Stimulated activated CD8-positive, alpha-beta memory T cell treated with anti-CD3 and anti-CD28 coated beads, Interleukin-7, amount 100 ng/mL, for 4 hours (primary cell): ENCODE measurements at places on chromosomes 7 and 10.

DNA sequence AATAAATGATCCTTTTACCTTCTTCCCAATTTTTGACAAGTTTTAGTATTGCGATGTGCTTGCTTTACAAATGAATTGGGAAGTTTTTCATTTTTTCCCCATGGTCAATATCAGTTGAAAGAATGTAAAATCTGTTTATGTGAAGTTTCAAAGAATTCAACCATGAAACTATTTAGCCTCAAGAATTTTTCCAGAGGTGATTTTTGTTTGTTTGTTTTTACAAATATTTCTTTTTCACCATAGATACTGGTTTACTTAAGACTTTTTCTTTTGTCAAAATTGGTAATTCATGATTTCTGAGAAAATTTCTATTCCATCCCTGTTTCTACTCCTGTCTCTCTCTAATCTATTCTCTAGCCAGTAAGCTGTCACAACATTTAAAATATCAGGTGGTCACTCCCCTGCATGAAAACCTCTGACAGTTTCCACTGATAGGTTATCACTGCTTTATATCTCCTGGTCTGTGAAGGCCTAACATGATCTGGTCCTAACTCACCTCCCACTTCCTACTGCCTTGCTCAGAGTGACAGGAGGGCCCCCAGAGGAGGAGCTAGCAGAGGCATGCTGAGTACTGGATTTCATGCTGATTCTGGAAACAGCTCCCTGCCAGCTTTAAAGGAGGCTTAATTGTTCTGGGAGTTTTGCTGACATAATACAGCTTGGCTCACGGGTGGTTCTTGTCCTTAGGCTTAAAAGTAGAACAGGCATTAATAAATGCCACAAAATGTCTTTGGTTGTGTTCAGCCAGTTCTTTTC is 7.6 kb upstream of the ARMS2 start:
- no peak for DNase-seq

- no peak for DNase-seq
Observed at GRCh38 chr7:47952224-47952623, 4.0 kb upstream of the PKD1L1 start.

DNA sequence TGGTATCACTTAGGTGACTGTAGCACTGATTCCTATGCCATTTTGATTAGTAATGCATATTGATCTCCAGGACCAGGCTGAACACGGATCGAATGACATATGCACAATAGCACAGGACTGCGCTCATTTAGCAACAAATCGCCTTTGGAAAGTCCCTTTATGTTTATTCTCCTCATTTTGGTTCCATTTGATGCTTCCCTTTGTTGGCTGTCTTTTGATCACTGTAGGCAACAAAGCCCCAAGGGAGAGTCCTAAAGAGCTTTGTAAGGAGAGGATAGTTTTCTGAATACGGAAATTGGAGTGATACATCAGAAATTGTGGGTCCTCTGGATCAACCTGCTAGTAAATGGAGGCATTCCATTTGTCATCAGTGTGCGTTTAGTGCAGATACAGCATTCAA is 1111.4 kb downstream of the SORCS1 start:
- DNase-seq = no peak

DNA sequence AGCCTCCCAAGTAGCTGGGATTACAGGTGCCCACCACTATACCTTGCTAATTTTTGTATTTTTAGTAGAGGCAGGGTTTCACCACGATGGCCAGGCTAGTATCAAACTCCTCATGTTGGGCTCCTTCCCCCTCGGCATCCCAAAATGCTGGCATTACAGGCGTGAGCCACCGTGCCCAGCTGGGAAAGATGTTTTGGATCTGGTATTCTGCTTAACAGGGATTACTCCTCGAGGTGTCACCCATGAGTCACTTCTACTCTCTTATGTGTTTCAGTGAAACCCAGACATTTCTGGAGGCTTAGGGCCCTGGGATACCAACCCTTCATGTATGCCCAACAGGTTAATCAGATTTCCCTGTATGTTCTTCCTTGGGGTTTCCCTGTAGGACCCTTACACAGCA is 11.8 kb upstream of the OPN4 start:
- DNase-seq = no peak

DNA sequence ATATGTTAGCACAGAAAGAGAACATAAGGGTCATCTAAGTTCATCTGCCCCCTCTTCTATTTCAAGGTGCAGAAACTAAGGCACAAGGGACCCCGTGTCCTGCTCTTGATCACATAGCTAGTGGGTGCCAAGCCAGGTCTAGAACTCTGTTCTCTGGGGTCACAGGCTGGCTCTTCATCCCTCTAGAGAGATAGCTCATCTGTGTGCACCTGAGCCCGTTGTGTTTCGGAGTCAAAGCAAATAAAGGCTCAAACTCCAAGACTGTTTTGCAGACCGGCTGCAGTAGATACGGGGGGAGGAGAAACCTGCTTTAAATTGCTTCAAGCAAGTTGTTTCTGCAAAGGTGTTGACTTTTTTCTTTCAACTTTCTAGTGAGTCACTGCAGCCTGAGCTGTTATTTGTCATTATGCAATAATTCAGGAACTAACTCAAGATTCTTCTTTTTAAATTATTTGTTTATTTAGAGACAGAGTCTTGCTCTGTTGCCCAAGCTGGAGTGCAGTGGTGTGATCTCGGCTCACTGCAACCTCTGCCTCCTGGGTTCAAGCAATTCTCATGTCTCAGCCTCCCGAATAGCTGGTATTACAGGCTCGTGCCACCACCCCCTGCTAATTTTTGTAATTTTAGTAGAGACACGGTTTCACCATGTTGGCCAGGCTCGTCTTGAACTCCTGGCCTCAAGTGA is 6.5 kb downstream of the BLVRA start:
- DNase-seq = no peak

DNA sequence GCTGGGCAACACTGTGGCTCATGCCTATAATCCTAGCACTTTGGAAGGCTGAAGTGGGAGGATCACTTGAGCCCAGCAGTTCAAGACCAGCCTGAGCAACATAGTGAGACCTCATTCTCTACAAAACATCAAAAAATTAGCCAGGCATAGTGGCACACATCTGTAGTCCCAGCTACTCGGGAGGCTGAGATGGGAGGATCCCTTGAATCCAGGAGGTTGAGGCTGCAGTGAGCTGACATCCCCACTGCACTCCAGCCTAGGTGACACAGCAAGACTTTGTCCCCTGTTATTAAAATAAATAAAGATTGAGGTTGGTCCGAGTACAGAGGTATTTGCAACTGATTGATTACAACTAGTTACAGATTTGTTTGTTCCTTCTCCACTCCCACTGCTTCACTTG is 44.1 kb downstream of the SKIDA1 start:
- DNase-seq = no peak

DNA sequence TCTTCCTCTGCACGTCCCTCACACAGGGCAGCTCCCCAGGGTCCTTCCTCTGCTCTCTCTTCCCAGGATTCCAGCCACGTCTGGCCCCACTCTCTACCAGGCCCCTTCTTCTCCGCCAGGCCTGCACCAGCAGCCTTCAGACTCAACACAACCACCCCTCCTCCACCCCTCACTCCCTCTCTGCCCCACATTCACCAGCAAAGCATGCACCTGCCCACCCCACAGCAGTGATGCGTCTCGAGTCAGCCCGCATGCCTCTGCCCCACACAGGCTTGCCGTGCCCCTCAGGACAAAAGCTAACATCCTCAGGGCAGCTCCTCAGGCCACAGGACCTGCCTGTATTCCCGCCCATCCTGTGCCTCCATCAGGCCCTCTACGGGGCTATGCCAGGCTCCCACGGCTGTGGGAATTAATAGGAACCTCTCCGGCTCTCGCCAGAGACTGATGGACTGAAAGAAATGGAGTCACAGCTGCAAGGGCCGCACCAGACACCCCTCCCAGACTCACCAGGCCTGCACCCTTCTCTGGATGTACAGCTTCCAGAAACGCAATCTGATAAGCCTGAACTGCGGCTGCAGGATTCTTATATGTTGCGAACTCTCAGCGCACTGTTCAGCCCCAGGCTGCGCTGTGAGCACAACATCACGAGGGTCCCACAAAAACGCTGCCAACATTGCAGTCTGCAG is 100.1 kb downstream of the CYTH3 start:
- DNase-seq = no peak

GRCh38 chr7:563629-564170 is 44.1 kb upstream of the PDGFA start:
- no peak for DNase-seq

DNA sequence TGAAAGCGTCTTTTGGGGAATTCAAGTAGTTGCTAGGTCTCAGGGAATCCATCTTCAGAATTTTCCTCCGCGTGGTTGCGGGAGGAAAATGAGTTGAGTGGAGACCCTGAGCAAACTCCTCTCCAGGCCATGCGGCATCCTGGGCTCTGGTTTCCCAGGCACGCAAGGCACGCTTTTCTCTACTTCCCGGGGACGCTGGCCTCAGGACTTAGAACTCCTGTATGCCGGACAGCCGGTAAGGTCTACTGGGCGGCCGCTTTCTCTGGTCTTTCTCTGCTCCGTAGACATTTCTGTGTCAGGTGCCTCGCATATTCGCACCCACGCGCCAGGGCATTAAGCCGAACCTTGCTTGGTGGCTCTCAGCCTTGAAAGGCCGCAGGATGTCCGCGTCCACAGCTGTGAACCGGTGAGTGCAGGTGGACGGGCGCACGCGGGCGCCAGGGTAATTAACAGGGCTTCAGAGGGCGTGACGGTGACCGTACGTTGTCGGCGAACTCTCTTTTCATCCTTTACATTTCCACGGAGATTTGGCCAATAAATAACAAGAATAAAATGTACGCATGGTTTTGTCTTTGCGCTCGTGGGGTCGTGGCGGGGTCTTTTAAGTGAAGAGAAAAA is 992 bp upstream of the RBM20 start:
- DNase-seq = no peak

DNA sequence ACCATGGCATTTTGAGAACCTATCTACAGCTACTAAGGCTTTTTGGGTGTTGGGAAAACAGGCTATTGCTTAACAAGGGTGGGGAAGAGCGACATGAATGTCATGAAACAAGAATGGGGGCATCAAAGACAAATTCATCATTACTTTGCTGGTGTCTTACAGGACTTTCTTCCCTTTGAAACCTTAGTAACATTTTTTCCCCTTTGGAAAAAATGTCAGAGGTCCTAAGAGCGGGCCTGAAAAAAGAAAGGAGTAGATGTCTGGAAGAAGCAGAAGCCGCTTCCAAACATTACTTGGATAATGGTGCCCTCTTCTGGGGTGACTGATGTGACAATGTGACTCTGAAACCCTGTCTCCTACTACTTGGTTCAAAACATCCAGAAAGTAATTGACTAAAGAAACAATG is 3.8 kb upstream of the DDX50 start:
- no peak for DNase-seq

- no peak for DNase-seq
Observed at GRCh38 chr7:18361756-18362155, 133.8 kb upstream of the HDAC9 start.

DNA sequence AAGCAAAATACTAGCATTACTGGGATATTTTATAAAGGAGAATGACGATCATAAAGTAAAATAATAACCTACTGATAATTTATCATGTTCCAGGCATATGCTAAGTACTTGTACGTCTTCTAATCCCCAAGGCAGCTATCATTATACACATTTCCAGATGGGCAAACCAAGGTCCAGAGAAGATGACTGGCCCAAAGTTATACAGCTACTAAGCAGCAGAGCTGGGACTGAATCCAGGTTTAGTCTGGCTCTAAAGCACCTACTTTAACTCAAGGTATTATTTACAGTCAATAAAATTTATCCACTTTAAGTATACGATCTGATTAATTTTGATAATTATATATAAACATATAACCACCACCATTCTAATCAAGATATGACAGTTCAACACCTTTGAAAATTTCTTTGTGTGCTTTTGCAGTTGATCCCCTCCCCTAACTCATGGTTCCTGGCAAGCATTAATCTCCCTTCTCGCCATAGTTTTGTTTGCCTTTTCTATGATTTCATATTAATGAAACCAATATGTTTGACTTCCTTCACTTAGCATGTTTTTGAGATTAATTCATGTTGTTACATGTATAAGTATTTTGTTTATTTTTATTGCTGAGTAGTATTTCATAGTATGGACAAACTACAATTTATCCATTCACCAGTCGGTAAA is 126.7 kb downstream of the CPEB3 start:
- no peak for DNase-seq

- no peak for DNase-seq
Observed at GRCh38 chr7:107999779-108000560, 3.0 kb downstream of the LAMB1 start.

DNA sequence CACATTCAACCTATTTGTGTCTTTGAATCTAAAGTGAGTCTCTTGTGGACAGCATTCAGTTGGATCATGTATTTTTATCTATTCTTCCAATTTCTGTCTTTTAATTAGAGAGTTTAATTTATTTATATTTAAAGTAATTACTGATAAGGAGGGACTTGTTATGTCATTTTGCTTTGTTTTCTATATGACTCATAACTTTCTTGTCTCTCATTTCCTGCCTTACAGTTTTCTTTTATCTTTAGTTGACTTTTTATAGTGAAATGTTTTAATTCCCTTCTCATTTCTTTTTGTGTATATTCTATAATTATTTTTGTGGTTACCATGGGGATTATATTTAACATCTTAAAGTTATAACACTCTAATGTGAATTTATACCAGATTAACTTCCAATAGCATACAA is 7.3 kb upstream of the ZNF518A start:
- no peak for DNase-seq

DNA sequence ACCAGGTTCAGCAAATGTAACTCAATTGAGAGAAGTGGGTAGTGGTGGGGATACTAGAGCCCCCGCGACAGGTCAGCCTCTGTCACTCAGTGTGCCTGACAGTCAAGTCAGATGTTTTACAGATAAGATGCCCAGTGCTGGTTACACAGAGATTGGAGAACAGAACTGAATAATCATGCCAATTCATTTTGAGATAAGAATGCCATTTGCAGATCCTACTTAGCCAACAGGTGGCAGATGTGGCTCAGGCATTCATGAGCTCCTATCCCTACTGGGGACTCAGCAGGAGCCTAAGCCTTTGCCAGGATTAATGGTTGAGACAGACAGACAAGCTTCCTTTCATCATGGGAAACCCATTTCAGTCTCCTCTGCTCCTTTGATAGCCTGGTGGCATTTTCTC is 137.8 kb downstream of the MAPK8 start:
- DNase-seq = no peak

- no peak for DNase-seq
Observed at GRCh38 chr10:55378196-55378595, 577.2 kb upstream of the PCDH15 start.

DNA sequence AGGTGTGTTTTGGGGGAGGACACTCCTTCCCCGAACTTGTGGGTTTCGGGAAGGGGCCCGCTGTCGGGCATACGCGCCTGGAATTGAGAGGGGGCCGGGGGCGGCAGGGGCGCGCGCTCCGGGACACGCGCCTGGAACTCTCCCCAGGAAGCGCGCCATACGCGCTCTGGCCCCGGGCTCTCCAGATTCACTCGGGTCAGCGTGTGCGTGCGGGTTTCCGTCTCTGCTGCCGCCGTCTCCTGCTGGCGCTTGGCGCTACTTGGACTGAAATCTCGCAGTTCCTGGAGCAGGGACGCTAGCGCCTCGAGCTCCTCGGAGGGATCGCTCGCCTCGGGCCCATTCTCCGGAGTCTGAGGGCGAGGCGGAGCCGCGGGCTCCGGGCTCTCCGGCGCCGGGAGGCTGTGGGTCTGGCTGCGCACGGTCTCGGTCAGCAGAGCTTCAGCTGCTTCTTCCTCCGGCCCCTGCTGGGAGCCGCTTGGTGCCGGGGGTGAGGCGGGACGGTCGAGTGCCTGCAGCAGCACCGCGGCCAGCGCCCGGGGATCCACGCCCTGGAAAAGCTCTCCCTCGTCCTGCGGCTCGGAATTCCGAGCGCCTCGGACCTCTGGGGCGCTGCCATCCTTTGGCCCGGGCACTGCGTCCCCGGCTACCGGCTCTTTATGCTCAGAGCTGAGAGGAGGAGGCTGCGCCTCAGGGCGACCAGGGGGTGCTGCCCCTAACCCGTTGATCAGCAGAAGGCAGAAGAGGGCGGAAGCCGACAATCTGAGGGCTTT is 1.1 kb downstream of the VGF start:
- DNase-seq = no peak

- no peak for DNase-seq
Observed at GRCh38 chr7:21071561-21072501, 285.1 kb upstream of the SP8 start.
